D341Med (cell line): ENCODE measurements at places on chromosomes 2 and 18.

DNA sequence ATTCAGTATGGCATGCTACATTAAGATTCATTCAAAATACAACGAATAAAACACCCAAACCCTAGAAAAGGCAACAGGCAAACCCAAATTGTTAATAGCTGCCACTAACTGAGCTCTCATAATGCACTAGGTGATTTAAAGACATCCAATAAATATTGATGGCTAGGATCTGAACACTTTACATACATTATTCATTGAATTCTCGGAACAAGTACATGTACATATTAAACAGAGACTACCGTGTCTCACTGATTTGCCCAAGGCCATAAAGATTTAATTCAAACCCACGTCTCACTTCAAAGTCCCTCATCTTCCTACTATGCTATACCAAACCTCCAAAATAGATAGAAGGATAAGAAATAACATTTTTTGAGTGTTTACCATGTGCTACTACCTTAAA is 42.1 kb downstream of the THOC1 start:
- DNase-seq, result no peak

DNA sequence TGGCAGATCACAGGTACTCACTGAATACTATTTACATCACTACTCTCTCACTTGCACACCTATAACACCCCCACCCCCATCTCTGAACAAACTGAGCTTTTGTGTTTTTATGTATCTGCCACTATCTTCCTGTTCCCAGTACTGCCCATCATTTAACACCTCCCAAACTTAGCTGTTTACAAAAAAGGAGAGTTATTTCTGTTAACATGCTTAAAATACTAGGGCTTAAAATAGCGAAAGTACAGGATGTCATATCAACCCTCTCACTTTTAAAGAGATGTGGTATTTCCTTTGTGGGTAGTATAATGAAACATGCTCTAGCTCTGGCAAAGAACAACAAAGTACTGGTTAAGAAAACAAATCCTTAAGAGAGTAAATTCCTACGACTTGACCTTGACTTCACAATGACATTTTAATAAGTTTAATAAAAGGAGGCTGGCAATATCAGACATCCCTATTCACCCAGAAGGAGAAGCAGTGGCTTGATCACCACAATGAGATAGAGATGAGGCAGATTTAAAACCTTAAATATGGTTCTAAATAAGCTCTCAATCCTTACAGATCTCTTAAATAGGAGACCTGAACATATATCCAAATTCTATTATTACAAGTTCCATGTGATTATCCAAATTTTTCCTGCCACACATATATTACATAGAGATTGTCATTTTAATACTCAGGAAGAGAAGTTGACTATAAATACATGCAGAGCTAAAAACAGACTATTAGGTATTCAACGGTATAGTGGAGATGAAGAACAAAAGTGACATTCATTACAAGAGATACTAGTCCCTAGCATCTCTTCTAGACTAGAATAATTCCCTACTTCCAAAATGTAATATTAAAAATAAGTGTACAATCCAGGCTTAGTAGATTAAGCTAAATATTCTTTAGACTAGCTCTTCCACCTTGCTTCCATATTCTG is 36.9 kb downstream of the TRAK2 start:
- DNase-seq, result no peak

DNA sequence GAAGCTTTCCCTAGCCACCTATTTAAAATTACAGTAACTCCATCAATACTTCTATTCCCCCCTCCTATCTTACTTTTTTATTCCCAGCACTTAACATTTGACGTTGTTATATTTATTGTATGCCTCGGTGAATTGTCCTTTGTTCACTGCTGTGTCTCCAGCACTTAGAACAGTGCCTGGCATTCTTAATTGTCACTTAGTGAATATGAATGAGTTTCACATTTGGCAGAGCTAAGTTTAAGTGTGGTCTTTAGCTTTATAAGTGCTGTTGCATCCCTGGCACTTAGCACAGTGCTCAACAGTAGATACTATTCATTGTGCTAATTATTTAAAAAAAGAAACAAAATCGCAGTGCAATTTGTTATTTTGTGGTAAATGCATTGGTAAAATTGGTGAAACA is 1.7 kb downstream of the RMP24 start:
- DNase-seq, result no peak

DNA sequence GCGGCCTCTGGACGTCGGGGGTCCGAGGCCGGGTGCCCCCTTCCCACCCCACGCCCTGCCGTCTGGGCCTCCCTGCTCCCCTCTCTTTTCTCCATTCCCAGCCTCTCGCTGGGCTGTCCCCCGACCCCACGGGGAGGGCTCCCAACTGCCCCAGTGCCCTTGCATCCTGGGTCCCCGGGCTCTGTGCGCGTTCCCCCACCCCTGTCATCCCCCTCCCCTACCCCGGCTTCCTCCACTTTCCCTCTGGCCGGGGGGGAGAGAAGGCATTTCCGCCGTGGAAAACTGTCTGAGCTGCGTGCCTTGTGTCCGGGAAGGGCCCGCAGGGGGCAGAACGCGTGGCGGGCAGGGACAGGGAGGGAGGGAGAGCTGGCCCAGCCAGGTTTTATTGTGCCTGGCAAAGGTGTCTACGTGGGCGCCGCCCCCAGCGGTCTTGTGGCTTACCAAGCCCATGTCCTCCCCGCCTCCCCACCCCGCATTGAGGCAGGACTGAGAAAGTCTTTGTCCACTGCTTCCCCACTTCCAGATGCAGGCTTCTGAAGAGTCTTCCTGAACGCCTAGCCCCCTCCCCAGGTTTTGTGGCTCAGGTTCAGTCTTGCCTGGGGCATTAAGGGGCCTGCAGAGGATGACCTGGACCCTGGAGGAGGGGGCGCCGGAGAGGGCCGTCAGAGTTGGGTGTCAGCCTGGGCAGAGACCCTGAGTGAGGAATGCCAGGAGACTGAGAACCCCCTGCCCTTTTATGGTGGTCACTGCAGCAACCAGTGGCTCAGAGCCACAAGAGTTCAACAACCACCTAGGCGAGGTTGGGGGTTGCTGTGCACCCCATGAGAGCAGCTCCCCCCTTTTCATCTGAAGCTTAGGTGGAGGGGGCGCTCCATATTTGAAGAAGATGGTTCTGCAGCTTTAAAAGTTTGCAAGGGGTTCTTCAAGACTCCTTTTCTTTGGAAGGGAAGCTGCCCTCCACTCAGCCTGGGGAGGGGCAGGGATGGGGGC is 1.3 kb downstream of the ITM2C start:
- DNase-seq, result peak; percentile 52

DNA sequence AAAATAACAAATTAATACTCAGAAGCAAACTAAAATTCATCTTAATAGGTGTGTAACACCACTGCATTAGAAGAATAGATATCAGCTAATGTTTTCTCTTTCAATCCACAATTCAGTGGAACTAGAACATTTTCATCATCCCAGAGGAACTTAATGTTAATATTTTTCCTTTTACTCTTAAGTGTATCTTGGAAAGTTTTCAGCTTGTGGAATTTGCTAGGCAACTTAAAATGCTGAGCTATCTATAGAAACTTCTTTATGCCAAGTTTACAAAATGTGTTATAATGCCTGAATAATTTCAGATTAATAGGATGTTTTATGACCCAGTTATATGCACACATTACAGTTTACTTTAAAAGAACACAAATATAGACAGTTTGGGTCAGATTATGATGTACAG is 86.6 kb upstream of the FAM237A start:
- no peak for DNase-seq

GRCh38 chr18:23849141-23849540 is 159.9 kb downstream of the LAMA3 start:
- DNase-seq, result no peak

DNA sequence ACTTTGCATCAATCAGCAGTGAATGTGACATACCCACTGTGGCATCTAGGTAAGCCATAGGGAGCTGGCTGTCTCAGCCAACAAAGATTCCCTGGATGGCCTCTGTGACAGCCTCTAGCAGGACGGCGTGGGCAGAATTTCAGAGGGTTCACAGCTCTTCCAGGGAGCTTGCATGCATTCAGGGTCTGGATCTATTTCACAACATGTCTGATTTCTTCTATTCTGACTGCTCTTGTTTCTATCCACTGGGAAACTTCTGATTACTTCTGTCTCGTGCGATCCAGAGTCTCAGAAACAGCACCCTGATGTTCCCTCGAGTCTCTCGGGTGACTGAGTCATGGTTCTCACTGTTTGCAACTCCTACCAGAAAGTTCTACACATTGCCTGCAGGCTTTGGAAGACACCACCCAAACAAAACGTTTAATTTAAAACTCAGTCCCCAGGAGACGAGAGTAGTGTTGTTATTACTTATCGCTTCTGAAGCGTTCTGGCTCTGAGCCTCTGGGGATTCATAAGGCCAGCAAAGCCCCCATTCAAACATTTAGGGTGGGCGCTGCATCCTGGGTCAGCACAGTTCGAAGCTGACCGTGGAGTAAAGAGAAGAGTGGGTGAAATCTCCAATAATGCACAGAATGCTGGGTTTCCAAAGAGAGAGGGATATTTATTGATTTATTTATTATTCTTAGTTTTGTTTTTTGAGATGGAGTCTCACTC is 41.9 kb upstream of the ODC1 start:
- no peak for DNase-seq

GRCh38 chr2:160756481-160756880 is 262.9 kb upstream of the RBMS1 start:
- DNase-seq, result no peak

DNA sequence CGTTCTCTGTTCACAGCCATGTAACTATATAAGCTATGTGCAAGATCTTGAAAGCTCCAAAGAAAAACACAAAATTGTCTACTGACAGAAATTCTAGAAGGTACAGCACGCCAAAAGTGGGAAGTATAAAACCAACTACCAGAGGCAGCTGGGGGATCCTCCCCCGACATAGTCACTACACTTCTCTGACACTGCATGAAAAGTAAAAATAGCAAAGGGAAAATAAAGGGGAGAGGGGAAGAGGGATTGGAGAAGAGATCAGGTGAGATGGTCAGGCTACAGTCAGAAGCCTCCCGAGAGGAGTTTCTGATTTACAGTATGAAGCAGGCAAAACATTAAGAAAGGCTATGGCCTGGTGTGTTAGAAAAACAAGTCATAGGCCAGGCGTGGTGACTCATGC is 39.8 kb upstream of the PCBP1 start:
- no peak for DNase-seq

DNA sequence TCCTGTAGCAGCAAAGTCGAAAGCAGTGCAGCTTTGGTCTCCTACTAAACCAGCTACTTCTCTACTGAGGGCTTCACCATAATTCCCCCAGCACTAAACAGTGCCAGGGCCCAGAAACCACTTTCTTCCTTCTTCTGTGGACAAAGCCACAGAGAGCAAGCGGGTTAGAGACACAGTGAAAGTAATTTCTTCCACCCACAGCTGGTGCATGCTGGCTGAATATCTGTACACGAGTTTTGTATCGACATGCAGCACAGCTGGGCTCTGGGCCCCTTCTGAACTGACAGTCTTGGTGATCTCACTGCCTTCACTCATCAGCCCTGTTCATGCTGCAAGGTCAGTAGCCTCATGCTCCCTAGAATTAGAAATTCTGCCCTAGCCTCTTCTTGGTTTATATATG is 74.0 kb upstream of the SULT1C3 start:
- no peak for DNase-seq

- DNase-seq, result no peak
These were observed 13.7 kb downstream of the TRAPPC8 start for GRCh38 chr18:31929273-31929672.
